ENCODE measurements at places on chromosomes 6 and 20.

- no peak for DNase-seq
Measured at GRCh38 chr6:119162134-119162775, 83.8 kb upstream of the FAM184A start.

GRCh38 chr6:27651371-27651732, 178.4 kb upstream of the ZNF184 start:
- no peak for DNase-seq

DNA sequence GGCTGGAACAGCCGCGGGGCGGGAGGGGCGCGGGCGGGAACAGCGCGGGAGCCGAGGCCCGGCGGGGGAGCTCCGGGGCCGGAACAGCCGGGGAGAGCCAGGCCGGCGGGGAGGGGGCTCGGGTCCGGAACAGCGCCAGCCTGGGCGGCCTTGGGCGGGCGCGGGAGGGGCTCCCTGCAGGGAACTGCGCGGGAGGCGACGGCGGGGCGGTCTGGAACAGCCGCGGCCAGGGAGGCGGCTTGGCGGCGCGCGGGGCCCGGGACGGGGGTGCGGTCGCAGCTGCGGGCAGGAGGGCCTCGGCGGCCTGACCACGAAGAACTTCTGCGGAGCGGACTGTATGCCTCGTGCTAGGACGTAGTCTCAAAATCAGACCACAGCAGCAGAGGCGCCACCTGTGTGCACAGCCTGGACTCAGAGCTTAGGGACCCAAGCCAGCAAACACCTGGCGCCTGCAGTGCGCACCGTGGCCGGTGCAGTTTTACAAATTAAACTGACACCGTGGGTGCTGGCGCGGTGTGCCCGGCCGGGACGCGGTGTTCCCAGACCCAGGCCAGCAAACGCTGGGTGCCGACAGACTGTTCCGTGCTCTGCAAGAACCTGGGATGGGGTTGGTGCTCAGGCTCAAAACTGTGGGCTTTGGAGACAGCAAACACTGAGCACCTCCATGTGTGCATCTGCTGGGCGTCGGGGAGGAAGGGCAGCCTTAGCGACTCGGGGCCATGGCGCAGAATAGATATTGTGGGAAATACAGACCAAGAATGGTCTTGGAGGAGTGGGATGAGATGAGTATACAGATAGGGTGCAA, 572 bp downstream of the ZNF341 start:
- peak; percentile 82 for DNase-seq

DNA sequence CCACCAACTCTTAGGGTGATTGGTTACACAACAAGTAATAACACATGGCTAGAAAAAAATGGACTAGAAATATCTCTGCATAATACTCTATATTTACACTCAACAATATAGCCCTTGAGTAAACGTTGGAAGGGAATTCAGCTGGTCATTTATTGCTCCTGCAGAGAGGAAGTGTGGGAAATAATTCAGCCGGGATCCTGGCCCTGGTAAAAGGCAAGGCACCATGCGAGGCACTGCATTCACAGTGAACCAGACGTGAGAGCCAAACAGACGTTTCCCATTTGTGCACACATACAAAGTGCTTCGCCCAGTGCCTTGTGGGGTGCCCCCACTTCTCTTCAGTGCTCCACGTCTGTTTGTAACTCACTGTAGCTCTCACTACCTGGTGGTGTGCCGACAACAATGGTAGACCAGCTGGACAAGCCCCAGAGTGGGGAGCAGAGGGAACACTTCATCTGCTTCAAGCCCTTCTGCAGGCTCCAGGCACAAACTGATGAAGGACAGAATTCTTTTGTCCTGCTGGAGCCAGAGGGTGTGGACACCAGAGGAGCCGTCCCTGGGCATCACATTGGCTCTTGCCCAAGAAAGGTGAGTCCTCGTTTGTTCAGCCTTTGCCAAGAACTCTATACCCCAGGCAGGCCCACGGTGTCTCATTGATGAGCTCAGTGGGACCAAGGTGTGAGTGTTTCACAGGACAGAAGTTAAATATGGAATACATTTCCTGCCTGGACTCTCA, 18.8 kb downstream of the SYNDIG1 start:
- DNase-seq, result no peak

DNA sequence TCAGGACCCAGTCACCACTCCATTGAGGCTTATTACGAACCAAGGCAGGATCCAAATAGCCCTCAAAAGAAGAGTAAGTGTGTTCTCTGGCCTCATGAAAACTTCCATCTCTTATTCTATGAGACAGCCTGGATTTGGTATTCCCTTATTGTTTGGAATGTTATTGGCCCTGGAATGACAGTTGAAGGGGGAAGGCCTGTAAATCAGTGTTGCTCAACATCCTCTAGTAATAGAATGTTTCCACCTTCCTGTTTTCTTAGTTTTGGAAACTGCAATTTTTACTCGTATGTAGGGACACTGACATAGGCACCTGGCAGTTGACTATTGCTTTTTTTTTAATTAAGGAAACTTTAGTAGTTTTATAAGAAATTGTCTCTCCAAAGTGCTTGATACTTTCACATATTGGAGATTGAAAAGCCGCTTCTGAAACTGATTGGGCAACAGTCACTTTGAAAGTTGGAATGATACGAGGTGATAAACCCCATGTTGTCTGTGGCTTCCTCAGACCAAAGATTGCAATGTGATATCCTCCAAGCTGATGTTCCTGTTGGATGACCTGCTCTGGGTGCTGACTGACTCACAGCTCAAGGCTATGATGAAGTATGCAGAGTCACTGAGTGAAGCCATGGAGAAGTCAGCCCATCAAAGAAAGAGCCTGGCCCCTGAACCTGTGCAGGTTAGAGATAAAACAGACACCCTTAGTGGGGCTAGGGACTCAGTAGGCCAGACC, 43.1 kb downstream of the BLTP3A start:
- no peak for DNase-seq

DNA sequence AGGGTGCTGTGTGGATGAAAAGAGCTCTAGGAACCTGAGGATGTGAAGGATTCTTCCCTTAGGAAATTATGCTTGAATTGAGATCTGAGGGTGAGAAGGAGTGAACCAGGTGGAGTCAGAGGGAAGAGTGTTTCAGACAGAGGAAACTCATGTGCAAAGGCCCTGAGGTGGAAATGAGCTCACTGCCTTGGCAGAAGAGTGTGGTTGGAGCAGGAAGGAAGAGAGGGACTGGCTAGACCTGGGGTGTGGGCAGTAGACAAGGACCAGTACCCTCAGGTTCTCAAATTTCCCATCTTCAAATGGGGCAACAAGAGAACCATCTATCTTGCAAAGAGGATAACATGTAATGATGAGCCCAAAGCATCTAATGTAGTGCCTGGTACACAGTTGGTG, 24.0 kb upstream of the GTSF1L start:
- DNase-seq, result no peak

DNA sequence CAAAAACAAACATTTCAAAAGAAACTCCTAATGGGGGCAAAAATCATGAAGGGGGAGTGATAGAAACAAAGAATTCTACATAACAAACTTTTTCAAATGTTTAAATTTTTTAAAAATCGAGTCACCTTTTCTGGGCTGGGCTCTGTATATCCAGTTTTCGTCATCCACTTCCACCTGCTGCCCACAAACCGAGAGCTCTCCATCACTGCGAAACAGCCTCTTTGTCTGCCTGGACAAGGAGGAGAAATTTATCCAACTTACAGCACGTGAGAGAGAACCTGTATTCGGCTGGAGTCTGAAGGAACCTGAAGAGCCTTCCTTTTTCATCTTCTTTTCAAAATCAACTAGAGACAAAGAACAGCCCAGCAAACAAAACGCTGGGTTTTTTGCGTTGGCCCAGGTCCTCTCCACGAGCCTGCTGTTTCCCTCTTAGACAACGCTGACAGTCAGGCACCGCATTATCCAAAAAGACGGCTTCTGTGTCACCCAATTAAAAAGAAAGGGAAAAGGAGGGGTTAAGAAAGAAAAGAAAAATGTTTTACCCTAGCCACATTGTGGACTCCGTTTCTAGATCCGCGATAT, 72.4 kb upstream of the NHSL1 start:
- no peak for DNase-seq
